ENCODE measurements at places on chromosomes 1 and 21.

GRCh38 chr1:1542766-1543705, 2.6 kb upstream of the TMEM240 start:
- DNase-seq: no peak

DNA sequence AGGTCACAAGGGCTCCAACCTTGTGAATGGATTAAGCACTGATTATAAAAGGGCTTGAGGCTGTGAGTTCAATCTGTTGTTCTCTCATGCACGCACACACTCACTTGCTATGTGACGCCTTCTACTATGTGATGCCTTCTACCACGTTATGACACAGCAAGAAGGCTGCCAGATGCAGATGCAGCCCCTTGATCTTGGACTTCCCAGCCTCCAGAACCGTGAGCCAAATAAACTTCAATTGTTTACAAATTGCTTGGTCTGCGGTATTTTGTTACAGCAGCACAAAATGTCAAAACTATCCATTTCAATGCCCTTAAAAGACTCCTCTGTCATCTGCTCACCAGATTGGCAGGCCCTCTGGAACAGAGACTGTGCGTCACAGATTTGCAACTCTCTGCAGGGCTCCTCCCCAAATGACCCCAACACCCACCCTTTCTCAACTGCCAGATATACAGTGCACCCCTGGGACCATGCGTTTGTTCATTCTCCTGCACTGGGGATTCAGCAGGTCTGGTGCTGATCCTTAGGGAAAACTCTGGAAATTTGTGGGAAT, 47.8 kb upstream of the KANK4 start:
- no peak for DNase-seq

DNA sequence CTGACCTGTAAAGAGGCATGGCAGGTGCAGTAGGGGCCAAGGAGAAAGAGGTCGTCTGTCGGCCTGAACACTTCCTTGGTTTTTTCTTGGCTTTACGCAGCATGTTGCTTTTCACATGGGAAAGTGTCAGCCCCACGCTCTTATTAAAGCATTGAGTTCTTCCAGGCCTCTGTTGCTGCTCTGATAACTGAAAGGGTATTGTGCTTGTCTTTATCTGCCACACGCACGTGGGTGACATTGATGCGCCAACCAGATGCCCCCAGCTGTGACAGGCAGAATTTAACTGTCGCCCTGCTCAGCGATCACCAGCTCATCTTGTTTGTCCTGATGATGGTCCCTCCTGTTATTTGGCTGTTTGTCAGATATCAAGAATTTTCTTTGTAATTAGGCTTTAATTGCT, 76.5 kb downstream of the GALNT2 start:
- DNase-seq: no peak

- DNase-seq: no peak
Observed at GRCh38 chr1:229119876-229120275, 151.0 kb upstream of the RAB4A start.

Measured in cerebellar nuclear complex (tissue), 1 donor.